ENCODE measurements at places on chromosomes 2 and 18.

DNA sequence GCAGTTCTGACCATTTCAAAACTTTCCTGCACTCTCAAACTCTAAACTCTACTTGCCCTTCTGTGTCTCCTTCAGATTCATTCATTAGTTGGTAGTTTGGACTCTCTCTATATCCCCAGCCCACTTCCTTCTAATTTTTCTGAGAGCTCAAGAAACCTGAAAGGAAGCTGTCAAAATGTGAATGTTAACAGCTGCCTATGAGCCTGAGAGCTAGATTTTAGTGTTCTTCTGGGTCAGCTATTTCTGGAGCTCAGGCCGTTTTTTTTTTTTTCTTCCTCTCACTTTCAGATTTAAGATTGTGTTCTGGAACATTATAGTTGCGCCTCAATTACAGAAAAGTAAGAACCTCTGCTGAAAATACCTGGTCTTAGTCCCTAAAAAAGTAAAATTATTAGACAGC is 73.1 kb downstream of the RTN4 start:
- no peak for DNase-seq

- DNase-seq = no peak
These were observed 222.9 kb downstream of the SNTG2 start for GRCh38 chr2:1173528-1173927.

GRCh38 chr2:157822993-157823392 is 53.1 kb downstream of the ACVR1 start:
- peak; percentile 47 for DNase-seq

- no peak for DNase-seq
These were observed 317.0 kb downstream of the CYP26B1 start for GRCh38 chr2:71830497-71831192.

DNA sequence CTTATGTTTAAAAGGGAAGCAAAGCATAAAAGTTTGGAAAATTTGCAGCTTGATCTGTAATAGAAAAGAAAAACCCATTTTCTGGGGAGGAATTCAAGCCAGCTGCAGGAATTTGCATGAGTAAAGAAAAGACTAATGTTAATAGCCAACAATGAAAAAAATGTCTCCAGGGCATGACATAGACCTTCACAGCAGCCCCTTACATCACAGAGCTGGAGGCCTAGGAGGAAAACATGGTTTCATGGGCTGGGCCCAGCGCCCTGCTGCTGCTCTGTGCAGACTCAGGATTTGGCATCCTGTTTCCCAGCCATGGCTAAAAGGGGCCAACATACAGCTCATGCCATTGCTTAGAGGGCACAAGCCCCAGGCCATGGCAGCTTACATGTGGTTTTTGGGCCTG is 411.6 kb upstream of the MC4R start:
- DNase-seq = no peak

- DNase-seq = peak; percentile 83
These were observed 71.3 kb upstream of the TXNDC2 start for GRCh38 chr18:9814431-9814830.

DNA sequence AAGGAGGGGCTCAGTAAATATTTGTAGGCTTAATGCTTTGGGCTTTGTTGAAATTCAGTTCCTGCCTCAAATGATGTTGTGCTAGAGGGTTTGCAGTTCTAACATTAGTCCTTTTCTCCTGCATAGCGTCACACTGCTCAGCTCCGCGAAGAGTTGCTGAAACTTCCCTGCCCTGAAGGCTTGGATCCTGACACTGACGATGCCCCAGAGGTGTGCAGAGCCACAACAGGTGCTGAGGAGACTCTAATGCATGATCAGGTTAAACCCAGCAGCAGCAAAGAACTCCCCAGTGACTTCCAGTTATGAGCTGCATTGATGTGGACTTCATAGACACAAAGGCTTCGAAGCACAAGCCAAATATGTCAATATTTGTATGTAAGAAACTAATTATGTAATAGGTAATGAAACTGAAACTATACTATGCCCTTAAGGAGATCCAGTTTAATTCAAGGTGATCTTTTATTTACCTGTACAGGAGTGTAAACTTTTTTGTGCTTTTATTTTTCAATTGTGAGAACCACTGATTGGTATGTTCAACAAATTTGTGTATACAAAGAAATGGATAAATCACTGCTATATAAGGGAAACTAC is 10.2 kb upstream of the TTC27 start:
- DNase-seq = no peak

- DNase-seq = no peak
These were observed 104.3 kb downstream of the STPG4 start for GRCh38 chr2:47050762-47051161.

DNA sequence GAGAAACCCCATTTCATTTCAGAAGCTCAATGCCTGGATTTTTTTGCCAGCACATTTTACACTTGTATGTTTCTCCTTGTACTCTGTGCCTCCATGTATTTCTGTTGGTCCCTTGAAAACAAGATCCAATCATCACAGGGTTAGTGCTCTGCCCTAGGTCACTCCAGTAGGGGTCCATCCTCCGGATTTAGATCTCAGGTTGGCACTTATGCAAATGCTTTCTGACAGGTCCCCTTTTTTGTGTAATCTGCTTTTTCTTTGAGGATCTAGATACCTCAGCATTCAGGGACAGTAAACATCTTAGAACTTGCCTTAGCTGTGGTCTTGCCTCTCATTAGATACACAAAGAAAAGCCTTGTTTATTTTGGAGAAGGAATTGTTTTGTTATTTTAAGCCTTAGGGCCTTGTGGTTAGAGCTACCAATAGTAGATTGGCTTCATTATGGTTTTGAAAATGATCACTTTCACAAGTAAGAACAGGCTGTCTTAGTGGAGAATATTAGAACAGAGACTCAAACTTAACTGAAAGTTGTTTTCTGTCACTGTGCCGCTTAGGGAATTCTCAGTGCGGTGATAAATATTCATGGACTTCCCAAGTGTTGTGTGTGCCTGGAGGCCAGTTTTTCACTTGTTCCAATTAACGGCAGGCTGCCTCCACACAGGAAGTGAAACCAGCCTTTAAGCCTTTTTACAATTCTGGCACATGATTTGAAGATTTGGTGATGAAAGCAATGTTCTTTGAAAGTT is 7.8 kb downstream of the MERTK start:
- DNase-seq = no peak

DNA sequence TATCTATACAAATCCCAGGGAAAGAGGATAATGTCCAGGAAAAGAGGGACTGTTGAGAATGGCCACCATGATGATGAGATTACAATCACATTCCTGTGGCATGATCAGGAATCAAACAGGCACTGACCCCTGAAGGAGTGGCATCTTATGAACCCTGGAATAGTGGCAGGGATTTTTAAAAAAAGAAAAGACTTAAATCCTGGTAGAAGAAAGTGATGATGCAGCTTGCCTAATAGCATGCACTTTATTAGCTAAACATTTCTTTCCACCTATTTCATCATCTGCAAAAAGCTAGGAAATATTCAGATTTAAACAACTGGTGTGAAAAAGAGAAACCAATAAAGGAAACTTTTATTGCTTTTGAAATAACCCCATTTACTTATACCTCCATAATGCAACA is 87.2 kb upstream of the FSHR start:
- peak; percentile 18 for DNase-seq

DNA sequence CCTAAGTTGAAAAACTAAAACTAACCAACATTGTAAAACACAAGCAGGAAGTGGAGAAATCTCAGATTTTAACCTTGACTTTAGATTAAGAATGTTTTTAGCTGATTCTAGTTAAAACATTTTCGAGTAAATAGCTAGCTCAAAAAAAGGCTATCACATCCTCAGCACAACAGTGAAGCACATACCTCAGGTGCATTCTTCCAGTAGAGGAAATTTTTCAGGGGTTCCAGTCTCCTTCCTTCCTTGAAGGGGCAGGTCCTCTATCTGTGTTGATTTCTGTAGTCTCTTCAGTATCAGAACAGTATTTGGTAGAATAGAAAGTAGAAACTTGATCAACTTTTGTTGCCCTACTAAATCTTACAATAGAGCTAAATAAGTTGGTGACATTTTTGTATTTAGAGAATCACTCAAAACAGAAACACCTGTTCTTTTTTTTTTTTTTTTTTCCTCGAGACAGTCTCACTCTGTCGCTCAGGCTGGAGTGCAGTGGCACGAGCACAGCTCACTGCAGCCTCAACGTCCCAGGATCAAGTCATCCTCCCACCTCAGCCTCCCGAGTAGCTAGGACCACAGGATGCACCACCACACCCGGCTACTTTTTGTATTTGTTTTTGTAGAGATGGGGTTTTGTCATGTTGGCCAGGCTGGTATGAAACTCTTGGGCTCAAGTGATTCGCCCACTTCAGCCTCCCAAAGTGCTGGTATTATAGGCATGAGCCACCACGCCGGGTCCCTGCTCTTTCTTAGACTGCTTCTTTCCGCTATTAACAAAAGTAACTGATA is 6.9 kb upstream of the GPR155 start:
- no peak for DNase-seq

DNA sequence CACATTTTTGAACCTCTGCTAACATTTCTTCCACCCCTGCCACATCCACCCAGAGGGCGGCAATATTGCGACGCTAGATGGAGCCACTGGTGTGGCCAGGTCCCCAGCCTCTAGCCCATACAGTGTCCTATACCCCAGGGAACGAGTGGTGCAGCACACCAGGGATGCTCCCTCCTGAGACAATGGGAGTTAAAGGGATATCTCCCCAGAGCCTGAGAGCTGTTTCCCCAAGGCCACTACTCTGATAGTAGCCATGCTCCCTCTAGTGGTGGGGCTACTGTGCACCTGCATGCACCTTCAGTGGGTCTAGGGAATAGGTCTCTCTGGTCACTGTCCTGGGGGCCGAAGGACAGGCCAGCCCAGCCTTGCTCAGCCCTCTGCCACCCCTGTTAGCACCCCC is 336.4 kb upstream of the FSHR start:
- DNase-seq = no peak

- DNase-seq = peak; percentile 75
These were observed 60.5 kb upstream of the POMC start for GRCh38 chr2:25228848-25229278.

DNA sequence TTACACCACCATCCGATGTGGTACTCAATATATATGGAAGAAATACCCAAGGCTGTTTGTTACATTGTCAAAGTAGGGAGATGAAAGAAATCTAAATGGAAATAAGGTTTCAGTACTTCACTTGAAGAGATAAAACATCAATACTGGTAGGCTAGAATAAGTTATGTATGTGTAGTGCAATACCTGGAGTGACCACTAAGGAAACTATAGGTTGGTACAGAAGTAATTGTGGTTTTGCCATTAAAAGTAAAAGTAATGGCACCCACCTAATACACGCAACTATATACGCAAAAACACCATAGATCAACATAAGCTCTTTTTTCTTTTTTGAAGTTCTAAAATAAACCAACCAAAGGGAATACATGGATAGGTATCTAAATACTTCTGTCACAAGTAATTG is 143.2 kb upstream of the KYNU start:
- DNase-seq = no peak

DNA sequence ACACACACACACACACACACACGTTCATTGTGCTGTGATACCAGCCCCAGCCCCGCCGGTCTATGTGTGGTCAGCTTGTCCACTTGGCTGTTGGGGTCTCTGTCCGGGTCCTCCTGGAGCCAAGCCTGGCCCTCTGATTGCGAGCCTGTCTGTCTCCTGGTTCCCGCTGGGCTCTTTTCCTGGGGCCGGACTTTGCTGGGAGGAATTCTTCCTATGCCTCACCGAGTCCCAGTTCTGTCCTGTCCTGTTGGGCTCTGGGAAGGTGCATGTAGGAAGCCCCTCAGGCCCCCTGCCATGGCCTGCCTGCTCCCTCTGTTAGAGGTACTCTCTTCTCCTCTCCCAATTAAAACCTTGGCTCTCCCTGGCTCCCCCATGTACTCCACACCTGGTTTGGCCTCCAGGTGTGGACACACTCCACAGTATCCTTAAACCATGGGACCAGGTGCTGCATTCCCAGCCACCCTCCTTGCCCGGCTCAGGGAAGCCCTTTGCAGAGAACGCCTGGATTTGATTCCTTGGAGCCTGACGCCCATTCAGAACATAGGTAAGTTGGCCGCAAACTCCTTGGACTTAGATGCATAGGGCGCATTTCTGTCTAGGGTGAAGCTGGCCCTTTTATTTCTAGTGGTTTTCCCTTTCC is 42.3 kb downstream of the CABLES1 start:
- no peak for DNase-seq

- no peak for DNase-seq
These were observed 39.2 kb upstream of the MRPL19 start for GRCh38 chr2:75607400-75607798.

DNA sequence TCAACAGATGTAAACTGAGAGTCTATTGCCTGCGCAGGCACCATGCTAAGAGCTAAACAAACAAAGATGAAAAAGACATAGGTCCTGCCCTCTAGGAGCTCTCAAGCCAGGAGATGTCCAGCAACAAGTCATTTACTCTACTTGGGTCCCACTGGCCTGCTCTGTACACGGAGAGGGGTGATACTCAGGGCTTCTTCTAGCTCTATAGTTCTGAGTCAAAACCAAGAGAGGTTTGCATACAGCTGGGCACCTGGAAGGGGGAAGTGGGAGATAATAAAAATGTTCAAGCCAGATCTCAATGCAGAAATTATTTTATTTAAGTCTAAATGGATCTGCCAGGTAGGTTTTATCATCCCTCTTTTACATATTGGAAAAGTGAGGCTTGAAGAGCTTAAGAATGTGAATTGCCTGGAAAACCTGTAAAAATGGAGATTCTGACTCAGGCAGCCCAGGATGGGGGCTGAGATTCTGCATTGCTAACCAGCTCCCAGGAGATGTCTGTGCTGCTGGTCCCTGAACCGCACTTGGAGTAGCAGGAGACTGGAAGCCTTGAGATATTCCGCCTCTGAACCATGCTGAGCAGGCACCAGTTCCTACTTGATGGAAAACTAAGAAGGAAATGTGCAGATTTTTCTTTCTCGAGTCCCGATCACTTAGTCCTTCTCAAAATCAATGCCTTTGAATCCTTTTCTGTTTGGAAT is 201.1 kb downstream of the PRKCE start:
- DNase-seq = no peak

DNA sequence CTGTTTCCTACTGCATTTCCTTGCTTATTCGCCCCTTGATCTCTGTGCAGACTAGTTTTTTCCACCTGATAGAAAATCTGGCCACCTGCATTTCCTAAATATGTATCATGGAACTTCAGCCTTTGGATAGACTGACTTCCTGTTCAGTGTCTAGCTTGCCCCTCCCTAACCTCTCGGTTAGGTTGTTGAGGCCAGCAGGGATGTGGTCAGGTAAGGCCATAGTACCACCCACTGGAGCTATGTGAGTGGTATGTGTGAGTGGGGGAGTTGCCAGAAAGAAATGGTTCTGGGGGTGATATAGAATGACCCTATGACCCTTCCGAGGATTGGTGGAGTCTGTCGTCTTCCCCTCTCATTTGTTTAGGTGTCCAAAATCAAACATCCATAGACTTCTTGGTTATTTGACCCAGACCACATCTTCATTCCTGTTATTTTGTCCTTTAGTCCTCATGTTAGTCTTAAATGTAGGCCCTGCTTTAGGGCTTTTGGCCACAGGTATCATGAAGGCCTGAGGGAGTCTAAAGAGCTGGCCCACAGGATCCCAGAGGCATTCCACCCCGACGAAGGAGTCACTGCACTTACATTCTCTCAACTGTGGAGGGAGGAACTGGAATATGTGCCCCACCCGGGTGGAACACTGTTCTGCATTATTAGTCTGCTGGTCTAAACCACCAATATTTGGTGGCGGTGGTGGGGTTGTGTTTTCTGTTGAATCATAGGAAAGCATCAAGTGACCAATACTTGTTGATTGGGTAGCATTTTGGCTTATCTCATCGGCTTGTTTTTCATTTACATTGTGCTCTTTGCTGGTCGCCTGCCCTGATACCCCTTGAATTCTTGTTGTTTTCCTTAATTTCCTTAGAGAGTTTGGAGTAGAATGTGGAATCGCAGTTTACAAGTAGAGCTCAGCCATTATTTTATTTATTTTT is 21.9 kb downstream of the CAB39 start:
- DNase-seq = no peak
